ENCODE measurements at places on chromosomes 12 and 14.

DNA sequence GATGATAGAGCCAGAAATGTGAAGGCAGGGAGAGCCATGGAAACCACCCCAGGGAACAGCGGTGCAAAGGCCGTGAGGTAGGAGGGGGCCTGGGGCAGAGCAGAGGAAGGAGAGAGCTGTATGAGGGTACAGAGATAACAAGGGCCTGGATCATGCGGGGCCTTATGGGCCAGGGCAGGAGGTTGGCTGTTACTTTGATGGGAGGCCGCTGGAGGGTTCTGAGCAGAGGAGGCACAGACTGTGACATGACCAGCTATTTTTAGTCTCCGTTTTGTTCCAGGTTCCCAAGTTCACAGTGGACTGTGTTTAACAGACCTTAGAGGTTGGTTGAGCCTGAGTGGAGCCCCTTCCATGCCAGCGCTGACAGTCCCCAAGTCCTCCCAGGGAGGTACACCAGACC is 118.6 kb downstream of the GCH1 start:
- no peak for DNase-seq

DNA sequence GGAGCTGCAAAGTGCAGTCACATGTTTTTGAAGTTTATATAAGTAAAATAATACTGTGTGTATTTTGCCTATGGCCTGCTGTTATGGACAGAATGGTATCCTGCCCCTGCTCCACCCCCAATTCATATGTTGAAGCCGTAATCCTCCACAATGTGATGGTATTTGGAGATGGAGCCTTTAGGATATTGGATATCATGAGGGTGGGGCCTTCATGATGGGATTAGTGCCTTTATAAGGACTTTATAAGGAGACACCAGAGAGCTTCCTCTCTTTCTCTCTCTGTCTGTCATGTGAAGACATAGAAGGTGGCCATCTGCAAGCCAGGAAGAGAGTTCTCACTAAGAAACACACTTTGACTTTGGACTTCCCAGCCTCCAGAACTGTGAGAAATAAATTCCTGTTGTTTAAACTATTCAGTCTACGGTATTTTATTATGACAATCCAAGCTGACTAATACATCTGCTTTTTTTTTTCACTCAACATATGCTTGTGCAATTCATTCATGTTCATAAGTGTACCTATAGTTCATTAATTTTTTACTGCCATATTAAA is 3.1 kb upstream of the CHPT1 start:
- DNase-seq, result no peak

DNA sequence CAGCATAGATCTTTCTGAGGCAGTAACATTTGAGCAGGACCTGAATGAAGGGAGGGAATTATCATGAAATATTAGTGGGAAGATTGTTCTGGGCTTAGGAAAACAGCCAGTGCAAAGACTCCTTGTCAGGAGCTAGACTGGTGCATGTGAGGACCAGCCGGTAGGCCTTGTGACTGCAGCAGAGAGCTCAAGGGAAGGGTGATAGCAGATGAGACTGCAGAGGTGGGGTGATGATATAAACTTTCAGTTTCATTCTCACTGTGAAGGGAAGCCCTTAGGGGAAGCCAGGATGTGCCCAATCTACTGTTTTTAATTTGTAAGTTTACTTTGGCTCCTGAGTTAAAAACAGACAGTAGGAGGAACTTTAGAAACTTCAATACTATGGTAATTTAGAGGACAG is 12.4 kb downstream of the IL22 start:
- DNase-seq, result no peak

DNA sequence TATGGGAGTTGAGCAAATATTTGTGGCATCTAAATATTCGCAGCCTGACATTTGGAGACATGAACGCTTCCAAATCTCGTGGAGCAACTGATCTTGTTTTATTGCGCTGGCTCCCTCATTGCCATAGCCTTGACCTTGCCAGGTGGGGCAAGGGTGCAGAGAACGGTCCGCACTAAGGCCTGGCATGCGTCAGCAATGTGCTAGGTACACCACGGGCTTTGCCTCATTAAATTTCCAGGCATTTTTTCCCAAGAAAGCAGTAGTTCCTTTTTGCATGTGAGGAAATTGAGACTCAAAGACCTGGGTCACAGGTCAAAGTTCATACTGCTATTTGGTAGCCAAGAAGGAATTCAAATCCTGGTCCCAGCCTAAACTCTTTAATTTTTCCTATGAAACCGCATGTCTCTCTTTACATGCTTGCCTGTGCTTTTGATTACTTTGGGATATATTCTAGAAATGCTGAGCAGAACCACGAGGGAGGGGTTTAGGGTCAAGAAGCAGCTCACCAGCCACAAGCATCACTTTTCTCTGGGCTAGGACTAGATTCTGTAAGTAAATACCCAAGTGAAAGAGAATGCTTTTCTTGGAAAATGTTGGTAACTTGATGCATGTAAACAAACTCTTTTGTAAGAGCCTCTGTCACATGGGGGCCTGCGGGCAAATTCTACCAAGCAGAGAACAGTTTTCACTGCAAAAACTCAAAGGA is 891.6 kb downstream of the VRK1 start:
- no peak for DNase-seq

DNA sequence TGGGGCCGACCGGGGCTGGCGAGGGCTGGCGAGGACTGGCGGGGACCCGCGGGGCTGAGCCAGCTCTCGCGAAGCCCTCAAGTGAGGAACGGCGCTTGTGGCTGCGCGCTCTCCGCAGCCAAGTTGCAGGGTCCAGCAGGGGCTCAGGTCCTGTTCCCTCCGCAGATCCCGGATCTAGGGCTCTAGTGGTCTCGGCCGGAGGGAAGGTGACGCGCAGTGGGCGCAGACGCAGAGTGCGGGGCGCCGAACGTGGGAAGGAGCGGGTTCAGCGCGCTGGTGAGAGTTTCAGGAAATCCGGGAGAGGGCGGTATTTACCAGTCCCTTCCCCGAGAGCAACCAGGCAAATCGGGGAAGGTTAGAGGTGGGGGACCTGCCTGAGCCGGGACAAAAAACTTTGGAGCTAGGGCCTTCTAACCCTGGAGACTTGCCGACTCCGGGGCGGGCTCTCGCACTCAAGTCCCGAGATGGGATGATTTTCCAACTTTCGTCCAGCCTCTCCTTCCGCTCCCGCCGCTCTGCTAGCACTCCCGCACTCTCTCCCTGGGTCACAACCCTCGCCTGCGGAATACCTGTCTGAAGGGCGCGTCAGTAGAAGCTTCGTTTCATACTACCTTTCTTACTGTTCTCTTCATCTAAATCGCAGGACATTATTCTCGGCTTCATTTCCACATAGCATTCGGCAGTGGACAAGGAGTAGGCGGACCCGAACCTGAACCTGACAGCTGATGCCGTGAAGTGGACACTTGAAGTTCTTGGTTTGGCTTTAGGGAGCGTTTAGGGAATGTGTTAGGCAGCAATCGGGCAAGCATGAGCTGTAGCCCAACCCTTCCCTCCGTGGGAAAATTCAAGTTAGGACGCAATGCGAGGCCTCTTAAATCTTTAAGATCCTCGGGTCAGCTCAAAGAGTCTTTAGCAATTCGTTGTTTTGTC is 13.6 kb upstream of the PAX9 start:
- peak; percentile 49 for DNase-seq

DNA sequence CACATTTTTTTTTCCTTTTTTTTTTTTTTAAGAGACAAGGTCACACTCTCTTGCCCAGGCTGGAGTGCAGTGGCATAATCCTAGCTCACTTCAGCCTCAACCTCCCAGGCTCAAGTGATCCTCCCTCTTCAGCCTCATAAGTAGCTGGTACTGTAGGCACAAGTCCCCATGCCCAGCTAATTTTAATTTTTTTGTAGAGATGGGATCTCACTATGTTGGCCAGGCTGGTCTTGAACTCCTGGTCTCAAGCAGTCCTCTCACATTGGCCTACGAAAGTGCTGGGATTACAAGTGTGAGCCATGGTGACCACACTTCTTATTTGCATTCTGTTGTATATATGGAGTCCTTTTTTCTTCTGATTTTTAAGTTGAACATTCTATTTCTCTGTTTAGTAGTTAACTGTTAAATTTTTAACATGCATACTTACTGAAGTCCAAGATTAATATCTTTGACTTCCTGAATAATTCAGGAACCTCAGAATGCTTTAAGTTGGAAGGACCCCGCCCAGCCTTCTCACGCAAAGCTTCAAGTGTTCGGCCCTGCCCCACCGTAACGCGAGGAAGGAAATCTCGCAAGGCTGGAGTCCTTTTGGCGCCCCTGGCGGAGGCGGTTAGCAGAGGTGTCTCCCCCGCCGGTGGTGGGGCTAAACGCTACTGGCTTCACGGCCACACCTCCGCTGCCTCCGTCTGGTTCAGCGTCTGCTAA is 21.6 kb downstream of the SPATS2 start:
- no peak for DNase-seq

GRCh38 chr12:28537474-28537873 is 347.2 kb downstream of the CCDC91 start:
- no peak for DNase-seq

DNA sequence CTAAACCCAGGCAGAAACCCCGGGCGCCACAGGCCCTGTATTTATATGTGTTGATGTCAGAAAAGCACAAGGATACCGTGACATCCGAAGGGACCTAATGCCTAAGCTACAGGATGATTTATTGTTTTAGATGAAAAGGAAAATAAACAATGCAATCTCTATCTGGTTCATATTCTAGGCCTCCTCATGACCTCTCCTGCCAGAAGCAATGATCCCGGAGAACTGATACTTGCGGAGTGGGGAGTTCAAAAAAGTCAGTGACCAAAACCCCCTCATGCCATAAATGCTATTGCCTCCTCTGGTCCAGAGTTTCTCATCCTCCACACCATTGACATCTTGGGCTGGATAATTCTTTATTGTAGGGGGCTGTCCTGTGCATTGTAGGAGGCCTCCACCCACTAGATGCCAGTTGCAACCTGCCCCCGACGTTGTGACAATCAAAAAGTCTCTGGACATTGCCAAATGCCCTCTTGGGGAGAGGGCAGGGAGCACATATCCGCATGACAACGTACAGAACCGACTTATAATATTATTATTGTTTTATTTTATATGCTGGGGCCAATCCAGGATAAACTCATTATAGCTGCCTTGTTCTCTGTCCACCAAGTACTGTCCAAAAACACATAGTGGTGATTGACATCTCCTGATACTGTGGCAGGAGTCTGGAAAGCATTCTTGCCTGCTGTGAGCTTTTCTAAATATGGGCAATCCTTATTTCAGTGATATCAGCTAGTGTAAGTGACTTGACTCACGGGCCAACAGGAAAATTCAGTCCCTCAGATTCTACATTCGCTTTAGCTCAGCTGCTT is 1.1 kb upstream of the CSRP2 start:
- DNase-seq, result peak; percentile 20

- no peak for DNase-seq
These were observed 8.1 kb upstream of the RIC8B start for GRCh38 chr12:106766393-106766826.

Measured in progenitor cell of endocrine pancreas (in vitro differentiated cells).